ENCODE measurements at places on chromosomes 7 and 10.

DNA sequence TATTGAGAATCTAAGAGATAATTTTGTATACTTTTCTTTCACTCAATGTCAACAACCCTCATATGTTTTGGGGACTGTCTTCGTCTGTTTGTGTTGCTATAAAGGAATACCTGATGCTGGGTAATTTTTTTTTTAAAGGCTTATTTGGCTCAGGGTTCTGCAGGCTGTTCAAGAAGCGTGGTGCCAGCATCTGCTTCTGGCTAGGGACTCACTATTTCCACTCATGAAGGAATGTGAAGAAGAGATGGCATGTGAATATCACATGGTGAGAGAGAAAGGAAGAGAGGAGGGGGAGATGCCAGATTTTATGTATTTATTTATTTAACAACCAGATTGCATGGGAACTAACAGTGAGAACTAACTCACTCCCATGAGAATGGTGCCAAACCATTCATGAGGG lies 827.4 kb upstream of the PHF14 start:
- no peak for DNase-seq

GRCh38 chr7:130486114-130486953 lies 5.6 kb upstream of the MEST start:
- DNase-seq, result no peak

DNA sequence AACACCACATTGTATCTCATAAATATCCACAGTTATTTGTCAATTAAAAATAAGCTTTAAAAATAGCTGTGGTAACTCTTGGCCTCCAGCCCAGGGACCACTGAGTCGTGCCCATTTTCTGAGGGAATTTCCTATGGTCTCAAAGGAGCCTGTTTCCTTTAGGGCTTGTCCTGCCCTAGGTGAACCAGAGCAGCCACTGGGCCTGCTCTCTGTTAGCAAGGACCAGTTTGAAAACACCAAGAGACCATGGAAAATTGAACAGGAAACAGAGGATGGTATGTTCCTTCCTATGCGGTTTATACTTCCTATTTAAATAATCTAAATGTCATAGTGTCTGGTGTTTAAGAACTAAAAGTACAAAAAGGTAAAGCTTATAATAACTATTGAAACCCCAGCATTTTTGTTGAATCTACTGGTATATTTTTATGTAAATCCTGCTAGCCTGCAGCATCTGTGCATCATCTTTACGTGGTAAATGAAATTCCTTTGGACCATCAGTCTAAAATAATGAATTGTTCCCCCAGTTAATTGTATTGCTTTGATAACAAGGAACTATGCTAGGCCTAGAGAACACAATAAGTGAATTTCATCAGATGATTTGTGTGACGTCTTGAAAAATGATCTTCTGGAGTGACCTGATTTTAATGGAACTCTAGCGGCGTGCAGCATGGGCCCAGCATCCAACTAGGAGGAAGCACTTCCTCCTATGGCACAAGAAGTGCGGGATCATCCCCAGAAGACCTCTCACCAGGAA lies 333.7 kb downstream of the GFRA1 start:
- DNase-seq, result no peak

DNA sequence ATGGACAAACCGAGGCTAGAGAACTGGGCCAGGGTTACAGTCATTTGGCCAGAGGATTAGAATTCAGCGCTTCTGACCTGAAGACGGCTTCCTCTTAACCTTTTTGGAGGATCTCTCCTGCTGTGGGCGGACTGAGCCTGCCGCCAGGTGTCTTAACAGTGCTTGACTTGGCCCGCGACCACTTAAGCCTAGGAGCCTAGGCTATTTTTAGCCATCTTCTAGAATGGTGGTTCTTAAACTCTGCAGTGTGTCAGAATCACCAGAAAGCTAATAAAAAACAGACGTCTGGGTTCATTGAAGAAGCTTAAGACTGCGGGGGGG lies 722 bp downstream of the MDH2 start:
- DNase-seq, result no peak

- DNase-seq, result no peak
Measured at GRCh38 chr7:123864436-123864835, 19.5 kb downstream of the HYAL4 start.

DNA sequence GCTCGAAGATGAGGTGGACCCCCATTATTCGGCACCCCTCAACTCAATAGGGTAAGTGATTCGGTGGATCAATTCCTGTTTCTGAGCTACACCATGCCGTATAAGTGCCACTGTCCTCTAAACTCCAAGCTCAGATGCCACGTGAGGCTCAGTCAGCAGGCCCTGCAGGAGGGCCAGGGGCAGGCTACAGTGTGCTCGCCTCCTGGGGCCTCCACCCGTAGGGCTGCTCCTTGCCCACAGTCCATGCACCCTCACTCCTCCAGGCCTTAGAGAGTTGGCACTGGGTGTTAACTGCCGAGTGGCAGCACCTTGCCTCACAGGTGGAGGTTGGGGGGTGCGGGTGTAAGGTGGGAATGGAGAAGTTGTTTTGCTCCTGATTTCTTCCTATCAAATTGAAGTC lies 12.1 kb downstream of the C10orf53 start:
- DNase-seq, result no peak

DNA sequence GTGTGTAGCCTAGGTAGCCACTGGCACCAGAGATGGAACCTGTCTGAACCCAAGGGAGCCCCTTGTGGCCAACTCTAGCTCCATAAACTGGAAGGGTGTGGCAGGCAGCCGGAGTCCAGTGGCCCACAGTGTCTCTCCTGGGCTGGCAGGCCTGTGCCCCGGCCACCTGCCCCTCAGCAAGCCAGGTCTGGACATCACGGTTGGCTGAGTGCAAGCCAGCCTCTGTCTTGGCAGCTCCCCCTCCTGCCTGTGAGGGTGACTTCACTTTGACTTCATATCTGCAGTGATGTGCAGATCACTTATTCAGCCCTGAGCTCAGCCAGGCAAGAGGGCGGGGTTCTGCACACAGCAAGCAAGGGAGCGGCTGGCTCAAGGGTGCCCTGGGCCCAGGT lies 1.3 kb upstream of the RET start:
- DNase-seq, result no peak

DNA sequence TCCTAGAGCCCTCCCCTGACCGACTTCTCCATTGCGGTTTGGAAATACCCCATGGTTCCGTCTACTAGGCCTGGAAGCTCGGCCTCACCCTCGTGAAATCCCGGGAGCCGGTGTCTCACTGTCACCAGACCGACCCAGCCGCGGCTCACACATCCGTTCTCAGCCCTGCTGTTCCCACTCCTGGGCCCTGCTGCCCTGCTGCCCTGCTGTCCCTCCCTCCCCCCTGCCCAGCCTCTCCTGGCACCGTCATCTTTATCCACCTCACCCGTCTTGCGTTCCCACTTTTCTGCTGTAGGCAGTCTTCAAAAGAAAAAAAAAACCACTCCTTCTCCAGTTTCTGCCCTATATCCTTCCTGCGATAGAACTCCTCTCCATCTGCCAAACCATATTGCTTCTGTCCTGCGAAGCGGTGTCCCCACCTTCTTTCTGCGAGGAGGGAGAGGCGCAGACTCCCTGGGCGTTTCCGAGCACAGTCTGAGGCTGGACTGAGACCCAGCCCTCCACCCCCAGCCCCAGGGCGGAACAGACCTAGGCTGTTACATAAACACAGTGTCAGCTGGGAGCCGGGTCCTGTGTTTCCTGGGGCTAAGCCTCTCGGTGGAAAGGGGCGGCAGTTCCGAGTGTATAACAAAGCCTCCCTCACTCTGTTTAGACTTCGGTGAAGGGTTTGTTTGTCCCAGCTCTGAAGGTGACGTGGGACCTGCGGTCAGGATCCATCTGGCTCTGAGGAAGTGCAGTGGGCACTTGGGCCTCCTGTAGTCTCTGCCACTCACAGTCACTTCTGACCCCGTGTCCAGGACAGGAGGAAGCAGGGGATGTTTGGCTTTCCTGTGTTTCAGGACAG lies 2.8 kb downstream of the AGAP3 start:
- DNase-seq, result peak; percentile 26

DNA sequence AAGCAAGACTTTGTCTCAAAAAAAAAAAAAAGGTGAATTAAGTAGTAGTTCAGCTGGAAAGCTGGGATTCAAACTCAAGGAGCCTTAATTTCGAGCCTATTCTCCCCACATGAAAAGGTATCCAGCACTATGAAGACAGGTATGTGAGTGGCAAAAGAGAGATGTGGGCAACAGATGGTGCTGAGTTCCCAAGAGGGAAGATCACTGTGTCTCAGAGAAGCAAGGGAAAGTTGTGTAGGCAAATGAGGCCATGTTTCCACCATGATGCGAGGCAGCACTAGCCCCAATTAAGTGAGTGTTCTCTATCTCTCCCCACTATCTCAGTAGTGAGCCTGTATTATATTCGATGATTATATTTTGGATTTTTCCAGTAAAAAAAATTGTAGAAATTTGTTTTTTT lies 19.8 kb upstream of the ST7 start:
- no peak for DNase-seq

DNA sequence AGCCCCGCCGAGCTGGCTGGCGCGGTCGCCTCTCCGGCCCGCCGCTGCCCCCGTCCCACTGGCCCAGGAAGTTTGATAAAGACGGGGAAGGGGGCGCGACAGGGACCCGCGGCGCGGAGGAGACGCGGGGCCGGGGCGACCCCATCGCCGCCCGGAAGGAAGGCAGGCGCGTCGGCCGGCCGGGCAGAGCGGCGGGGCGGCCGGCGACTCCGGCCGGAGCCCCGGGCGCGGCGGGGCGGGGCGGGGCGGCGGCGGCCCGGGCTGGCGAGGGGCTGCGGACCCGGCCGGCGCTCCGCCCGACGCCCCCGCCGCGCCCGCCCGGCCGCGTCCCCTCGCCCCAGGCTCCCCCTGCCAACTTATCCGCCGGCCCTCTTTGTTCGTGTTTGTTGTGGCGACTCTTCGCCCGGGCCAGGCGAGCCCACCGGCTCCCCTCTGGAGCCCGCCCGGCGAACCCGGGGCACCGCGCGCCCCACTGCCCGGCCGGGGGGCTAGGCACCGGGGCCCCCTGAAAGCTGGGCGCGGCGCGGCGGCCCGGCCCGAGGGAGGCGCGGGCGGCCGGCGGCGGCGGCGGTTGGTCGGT lies 571 bp downstream of the KDM7A start:
- no peak for DNase-seq

- DNase-seq, result no peak
Measured at GRCh38 chr10:42956045-42956444, 120.8 kb upstream of the RET start.

- DNase-seq, result no peak
Measured at GRCh38 chr7:149060156-149060555, 30.4 kb downstream of the ZNF786 start.

DNA sequence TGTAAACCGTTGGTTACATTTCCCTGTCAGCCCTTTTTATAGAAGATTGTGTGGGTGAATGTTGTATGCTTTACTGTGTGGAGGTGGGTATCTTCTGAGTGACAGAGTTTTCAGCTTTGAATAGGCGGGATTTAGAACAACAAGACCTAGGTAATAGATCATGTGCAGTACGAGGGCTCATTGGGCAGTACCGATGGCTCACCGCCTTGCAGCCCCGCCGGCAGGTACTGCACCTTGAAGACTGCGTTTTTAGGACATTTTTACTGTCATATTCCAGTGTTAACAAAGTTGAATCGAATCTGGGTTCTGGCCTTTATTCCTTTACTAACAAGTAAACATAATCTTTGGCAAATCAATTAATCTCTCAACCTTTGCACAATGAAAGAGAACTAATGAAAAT lies 55.9 kb upstream of the NCF1 start:
- DNase-seq, result no peak

DNA sequence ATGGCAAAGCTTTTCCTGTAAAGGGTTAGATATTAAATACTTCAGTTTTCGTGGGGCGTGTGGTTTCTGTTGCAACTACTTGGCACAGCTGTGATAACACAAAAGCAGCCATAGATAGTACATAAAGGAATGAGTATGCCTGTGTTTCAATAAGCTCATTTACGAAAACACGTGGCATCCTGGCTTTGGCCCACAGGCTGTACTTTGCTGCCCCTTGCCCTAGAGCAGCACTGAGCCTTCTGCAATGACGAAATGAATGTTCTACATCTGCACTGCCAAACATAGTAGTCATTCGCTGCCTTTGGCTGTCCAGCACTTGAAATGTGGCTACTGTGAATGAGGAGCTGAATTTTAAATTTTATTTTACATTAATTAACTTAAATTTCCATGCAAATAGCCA lies 376.2 kb upstream of the TPK1 start:
- DNase-seq, result no peak

DNA sequence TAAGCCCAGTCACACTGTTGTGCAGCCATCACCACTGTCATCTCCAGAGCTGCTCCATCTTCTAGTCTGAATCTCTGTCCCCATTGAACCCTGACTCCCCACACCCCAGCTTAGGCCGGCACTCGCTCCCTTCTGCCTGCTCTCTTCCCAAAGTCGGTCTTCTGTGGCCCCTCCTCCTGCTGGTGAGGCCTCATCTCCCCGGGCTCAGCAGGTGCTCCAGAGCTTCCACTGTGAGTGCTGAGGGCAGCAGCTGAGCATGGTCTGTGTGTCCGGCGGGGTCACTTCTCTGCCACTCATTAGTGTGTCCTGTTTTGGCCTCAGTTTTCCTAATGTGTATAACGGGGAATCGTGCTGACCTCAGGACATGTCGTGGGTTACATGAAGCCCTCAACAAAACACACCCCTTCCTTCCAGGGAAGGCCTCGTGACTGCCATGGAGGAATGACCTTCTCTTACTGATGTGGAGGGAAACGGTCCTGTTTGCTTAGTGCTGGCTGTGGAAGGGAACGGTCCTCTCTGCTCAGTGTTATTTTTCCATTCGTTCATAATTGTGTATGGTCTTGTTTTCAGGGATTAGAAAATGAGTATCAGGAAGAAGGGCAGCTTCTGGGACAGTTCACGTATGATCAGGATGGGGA lies 4.3 kb upstream of the GET4 start:
- DNase-seq, result no peak

- DNase-seq, result no peak
Measured at GRCh38 chr10:60200012-60200681, 189.5 kb downstream of the ANK3 start.

- DNase-seq, result no peak
Measured at GRCh38 chr10:114385557-114385956, 18.7 kb downstream of the AFAP1L2 start.

DNA sequence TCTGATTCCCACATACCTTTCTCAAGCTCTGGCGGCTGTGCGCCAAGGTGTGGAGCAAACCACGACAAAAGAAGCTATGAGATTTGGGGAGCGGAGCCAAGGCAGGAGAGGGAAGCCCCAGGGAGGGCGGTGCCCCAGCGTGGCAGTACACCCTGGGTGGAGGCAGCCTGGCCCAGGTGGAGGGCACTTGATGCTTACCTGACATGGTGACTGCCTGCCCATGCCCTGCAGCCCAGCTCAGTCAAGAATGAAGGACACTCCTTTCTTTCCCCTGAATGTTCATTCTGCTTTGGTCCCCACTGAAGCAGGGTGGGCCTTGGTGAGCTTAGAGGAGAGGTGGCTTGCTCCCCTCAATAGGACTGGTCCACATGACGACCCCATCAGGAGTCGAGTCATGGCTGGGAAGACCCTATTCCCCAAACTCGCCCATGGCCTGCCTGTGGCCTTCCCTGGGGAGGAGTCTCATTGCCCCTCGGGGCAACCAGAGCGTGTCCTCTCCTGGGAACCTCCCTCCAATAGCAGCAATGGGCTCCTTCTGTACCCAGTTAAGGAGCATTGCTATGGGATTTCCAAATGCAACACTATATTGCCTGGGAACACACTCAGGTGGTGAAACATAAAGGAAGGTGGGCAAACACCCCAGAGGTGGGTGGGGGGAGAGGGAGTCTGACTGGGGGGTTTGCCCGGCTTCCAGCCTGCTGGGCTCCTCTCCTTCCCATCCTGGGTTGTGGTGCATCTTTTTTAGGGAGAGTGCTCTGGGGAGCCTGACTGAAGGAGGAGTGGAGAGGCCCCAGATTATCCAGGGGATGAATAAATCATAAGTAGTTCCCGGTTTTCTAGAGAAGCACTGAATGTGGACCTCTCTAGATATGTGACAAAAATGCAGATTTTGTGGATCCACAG lies 22.7 kb downstream of the RAMP3 start:
- DNase-seq, result no peak

GRCh38 chr7:29217113-29217512 lies 22.5 kb downstream of the CHN2 start:
- DNase-seq, result no peak
